Calu3 (cell line): ENCODE measurements at places on chromosomes 7 and 10. TPM values are rescaled to one million over a fixed set of nuclear protein-coding genes. Genes with fewer than 3 reads are reported as not detected.

The DNAJB6 gene
- 118 and 137 TPM in 2 replicates for total RNA-seq

DNA sequence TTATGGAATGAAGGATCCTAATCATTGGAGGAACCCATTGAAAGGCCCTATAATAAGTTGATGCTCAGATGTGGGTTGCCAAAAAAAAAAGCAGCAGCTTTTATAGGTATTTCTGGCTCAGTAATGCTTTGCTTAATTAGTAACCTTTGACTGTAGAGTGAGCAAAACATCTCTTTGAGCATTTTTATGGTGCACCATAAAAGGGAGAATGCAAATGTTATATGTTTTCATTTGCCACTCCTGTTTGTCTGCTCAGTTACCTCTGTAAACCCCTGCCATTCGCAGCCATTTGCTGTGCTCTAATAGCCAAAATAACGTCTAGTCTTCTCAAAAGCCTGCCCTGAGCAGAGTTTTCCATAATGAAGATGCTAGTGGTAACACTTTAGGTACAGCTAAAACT lies 589.1 kb upstream of the FOXK1 start:
- DNase-seq: no peak

DNA sequence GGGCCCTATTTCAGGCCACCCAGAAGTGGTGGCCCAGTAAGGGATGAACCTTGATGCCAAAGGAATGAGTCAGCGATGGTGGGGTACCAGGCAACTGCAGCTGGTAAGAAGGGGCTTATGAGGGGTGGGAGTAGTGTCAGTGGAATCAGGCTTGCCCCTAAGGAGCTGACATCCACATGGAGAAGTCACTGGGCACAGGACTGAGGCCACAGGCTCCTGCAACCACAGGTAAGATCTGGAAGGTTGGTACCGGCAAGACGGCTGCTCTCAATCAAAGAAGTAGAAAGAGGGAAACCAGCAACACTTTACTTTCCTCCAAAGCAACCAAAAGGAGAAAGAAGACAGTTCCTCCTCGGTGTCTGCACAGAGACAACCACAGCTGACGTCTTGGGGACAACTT lies 2.5 kb downstream of the GCK start:
- DNase-seq: no peak

The CYP2C8 gene
- not detected in 2 replicates for total RNA-seq

- DNase-seq: no peak
Observed at GRCh38 chr10:24681572-24682088, 42.1 kb downstream of the ARHGAP21 start.

The TUBAL3 gene
- total RNA-seq: not detected in 2 replicates

- no peak for DNase-seq
Observed at GRCh38 chr7:16491148-16491547, 25.6 kb upstream of the SOSTDC1 start.
